ENCODE measurements at places on chromosomes 16 and 17. TPM values are rescaled to one million over a fixed set of nuclear protein-coding genes. Genes with fewer than 3 reads are reported as not detected.

The SHISA9 gene
- not detected for total RNA-seq

The NSRP1 gene
- total RNA-seq = 10.2 TPM

The SLC12A3 gene
- total RNA-seq = not detected

The CREBBP gene
- 16.1 TPM for total RNA-seq

The MYH13 gene
- total RNA-seq = not detected

The ABCA10 gene
- 5.2 TPM for total RNA-seq

The CA10 gene
- total RNA-seq = not detected

The OGFOD3 gene
- 48.0 TPM for total RNA-seq

The TBX6 gene
- 0.16 TPM for total RNA-seq

The MAF gene
- 29.0 TPM for total RNA-seq

The DPEP3 gene
- total RNA-seq = not detected

The SLC35G6 gene
- not detected for total RNA-seq

The KRTAP9-8 gene
- total RNA-seq = not detected

The CCL1 gene
- total RNA-seq = not detected

The ETV4 gene
- total RNA-seq = 0.63 TPM

The NPIPB13 gene
- total RNA-seq = 1.7 TPM

Data from bronchial smooth muscle cell (primary cell).